ENCODE measurements at places on chromosomes 3 and 15.

DNA sequence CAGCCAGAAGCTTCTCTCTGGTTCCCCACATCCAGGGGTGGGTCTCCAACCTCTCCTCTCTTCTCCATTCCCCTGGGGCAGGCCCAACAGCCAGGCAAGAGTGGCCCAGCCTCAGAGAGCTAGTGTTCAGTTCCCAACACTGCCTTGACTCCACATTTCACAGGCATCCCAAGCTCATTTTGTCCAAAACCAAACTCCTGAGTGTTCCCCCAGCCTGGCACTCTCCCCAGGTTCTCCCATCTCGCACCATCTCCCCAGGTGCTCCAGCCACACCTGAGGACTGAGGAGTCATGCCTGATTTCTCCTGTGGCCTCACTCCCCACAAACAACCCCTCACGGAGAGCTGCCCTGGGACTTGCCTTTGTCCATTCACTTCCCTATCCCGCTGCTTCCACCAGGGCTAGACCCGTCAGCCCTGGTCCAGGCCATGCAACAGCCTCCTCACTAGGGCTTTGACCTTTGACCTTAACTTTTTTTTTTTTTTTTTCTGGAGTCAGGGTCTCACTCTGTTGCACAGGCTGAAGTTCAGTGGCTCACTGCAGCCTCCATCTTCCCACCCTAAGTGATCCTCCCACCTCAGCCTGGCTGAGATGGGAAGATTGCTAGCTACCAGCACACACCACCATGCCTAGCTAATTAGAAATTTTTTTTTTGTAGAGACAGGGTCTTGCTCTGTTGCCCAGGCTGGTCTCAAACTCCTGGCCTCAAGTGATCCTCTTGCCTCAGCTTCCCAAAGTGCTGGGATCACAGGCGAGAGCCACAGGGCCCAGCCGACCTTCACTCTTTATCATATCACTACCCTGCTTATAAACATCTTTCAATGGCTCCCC is 3.9 kb upstream of the CSK start:
- DNase-seq = no peak

GRCh38 chr15:93894438-93895036 is 336.8 kb upstream of the MCTP2 start:
- DNase-seq = no peak

DNA sequence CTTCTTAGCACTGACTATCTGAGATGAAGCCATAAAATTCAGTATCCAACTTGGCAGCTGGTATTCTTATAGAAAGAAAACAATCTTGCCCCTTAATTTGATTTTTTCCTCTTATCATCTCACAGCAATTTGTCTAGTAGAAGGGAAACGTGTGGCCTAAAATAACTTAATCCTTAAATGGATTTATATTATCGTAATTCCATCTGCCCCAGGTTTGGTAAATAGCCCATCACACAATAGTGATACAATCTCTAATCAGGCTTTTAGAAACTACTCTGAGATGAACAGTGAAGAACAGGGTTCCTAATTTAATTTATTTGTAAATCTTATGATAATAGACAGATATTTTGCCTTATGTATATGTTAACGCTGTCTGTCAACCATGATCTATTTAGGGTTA is 24.8 kb downstream of the PEX5L start:
- DNase-seq = no peak

DNA sequence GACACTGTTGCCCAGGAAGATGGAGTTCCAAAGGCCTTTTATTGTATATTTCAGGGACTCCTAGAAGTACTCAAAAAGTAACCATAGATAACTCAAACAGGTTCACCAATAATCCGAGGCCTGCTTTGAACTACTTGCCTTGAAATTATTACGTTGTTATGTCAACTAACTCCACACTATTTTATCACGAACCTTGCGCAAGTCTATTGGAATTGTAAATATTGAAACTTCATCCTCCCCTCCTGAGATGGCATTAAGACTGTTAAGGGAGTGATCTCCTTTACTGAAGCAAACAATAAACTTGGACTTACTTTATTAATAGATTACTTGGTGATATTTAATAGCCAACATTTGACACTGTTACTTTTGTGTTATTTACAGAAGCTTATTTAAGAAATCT is 199.6 kb upstream of the GADL1 start:
- no peak for DNase-seq

- no peak for DNase-seq
Measured at GRCh38 chr3:97927704-97928103, 44.5 kb downstream of the RIOX2 start.

- DNase-seq = no peak
Measured at GRCh38 chr3:56904552-56905215, 102.9 kb upstream of the ARHGEF3 start.

GRCh38 chr3:10391391-10391790 is 70.5 kb upstream of the SEC13 start:
- DNase-seq = no peak

DNA sequence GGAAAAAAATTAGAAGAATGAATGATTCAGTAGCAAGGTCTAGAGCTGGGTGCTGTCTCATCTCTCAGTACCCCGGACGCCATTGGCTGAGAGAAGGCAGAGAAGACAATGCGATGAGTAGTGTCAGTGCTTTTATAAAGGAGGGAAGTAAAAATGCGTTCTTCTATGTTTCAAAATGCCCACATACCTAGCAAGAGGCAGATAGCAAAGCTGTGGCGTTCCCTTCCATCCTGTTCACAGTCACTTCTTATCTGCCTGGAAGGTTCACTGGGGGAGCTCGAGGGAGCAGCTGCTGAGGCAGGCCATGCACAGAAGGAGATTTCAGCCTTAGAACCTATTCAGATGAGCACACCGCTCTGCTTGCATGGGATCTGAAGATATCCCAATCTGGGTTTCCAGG is 234.0 kb downstream of the RPLP1 start:
- no peak for DNase-seq

Data from activated CD4-positive, alpha-beta T cell treated with anti-CD3 and anti-CD28 coated beads, Interleukin-2, amount 10 ng/mL, durations not matched to agents 7 days and 5 days (primary cell).